ENCODE measurements at places on chromosomes 5 and 9.

- no peak for DNase-seq
Measured at GRCh38 chr5:76789991-76790581, 28.7 kb upstream of the F2RL1 start.

GRCh38 chr9:115391168-115391825 lies 273.3 kb upstream of the TNC start:
- no peak for DNase-seq

DNA sequence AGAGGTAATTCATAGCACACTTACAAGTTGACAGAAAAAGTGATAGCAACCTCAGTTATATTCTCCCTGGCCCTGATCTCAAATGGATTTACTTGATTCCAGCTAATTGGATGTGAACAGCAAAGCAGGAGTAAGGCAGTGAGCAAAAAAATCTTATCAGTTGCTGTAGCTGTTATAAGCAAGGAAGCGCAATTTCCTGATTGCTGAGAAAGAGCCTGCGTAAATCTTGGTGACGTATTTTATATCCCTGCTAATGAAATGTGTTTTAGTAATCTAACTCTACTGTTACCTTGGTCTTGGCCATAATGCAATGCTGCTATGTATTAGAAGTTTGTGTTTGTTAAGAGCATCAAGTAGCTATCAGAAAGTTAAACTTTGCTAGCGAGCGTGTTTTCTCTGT lies 661.2 kb upstream of the SEMA6A start:
- DNase-seq = no peak

GRCh38 chr9:123453076-123453667 lies 97.2 kb downstream of the CRB2 start:
- no peak for DNase-seq

GRCh38 chr5:167460449-167461020 lies 830.9 kb upstream of the WWC1 start:
- no peak for DNase-seq

GRCh38 chr5:73902327-73903051 lies 276.5 kb downstream of the ARHGEF28 start:
- DNase-seq = no peak

GRCh38 chr5:80156156-80156555 lies 99.7 kb downstream of the SERINC5 start:
- DNase-seq = no peak

GRCh38 chr9:3768712-3769457 lies 243.1 kb upstream of the RFX3 start:
- no peak for DNase-seq

GRCh38 chr9:93826905-93827544 lies 128.1 kb downstream of the BARX1 start:
- DNase-seq = no peak

DNA sequence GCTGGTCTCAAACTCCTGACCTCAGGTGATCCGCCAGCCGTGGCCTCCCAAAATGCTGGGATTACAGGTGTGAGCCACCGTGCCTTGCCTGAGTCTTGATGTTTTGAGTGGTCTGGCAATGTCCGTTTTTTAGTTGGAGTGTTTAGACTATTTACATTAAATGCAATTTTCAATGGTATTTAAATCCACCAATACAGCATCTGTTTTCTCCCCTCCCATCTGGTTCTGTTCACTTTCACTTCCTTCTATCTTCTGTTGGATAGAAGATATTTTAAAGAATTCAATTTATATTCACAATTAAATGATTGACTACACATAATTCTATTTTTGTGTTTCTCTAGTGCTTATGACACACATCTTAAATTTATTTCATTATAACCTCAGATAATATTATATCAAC lies 26.0 kb upstream of the PCAT7 start:
- DNase-seq = no peak

- no peak for DNase-seq
Measured at GRCh38 chr5:125327676-125328075, 581.2 kb upstream of the ZNF608 start.

DNA sequence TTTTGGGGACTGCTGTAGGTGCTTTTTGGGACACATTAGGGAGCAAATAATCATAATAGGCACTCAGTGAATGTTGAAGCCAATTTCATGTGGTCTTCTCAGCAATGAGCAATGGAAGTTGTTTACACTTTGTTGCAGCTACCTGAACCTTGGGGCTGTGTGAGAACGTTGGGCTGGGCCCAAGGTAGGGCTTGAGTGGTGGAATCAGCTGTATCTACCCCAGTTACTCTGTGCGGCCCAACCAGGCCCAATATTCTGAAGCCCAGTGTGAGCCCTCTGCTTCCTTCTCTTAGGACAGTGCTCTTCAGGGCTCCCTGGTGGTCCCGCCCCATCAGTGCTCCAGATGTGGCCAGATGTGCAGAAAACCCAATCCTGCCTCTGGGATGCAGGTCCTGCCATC lies 38.4 kb downstream of the MAST4 start:
- DNase-seq = no peak

- DNase-seq = no peak
Measured at GRCh38 chr9:93084471-93084881, 11.5 kb upstream of the CARD19 start.

- DNase-seq = peak; percentile 38
Measured at GRCh38 chr5:16934123-16934522, 2.0 kb downstream of the MYO10 start.

GRCh38 chr5:9681706-9682105 lies 51.6 kb upstream of the TAS2R1 start:
- no peak for DNase-seq

GRCh38 chr9:4740388-4740637 lies 689 bp downstream of the AK3 start:
- no peak for DNase-seq

GRCh38 chr5:136013559-136013958 lies 15.2 kb upstream of the TGFBI start:
- DNase-seq = no peak

- no peak for DNase-seq
Measured at GRCh38 chr9:126049088-126049487, 277.5 kb upstream of the MVB12B start.

- no peak for DNase-seq
Measured at GRCh38 chr5:82023644-82024043, 51.8 kb downstream of the ATG10 start.

DNA sequence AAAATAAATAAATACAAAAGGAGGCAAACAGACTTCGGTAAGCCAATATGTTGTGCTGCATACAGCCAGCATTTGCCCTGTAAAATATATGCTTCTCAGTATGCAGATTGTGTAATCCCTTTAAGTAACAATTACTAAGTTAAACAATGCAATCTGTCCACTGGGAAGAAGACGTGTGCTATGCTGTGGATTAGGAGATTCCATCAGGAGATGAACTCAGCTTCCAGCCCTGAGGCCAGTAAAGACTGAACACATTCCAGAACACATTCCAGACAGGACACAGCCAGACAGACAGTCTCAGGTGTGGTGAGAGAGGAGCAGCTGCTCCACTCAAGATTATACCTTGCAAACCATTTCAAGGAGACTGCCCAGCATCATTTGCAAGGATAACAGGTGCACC lies 97.8 kb downstream of the MPDZ start:
- DNase-seq = peak; percentile 1

GRCh38 chr9:125538092-125538473 lies 168.9 kb downstream of the MAPKAP1 start:
- DNase-seq = peak; percentile 78

- DNase-seq = no peak
Measured at GRCh38 chr5:173782671-173783101, 105.5 kb upstream of the CPEB4 start.

DNA sequence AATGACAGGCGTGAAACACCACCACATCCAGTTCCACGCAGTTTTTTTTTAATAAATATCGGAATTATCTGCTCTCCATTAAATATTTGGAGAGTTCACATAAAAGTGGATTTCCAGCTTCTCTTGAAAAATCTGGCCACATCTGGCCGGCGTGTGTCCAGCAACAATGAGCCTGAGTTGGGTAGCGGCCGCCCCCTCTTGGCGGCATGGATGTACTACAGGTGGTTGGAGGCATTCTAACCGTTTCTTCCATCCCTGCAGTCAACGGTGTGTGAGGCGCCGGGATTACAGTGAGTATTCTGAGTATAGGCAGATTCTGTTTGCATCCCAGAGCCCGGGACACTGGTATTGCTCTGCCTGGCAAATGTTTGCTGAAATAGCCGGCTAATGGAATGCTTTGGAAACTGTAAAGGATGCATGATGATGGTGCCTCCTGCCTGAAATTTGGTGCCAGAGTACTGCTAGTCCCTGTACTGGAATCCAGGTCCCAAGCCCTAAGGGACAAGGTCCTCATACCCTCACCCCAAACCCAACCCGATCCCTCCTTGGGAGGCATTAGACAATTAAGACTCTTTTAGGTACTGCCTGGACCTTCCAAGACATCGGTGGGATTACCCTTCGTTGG lies 13.6 kb upstream of the GM2A start:
- no peak for DNase-seq

DNA sequence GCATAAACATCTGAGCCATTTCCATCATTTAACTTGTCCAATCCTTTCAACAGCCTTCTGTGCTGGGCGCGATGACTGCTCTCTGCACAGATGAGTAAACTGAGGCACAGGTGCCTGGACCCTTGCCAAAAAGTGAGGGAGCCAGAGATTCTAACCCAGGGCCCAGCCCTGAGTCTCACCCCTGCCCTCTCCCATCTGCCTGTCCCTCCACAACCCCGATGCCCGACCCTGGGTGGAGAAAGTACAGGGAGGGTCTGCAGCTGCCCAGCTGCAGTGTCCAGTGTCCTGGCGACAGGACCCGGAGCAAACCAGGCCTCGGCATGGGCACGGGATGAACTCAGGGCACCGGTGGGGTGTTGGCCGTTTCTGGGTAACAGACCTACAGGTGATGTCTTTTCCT lies 39.6 kb upstream of the CLPTM1L start:
- DNase-seq = no peak

- no peak for DNase-seq
Measured at GRCh38 chr5:25944786-25945185, 1093.6 kb downstream of the CDH9 start.

- DNase-seq = no peak
Measured at GRCh38 chr5:97135868-97136267, 6.5 kb downstream of the LIX1 start.

GRCh38 chr5:52725065-52725746 lies 62.5 kb upstream of the ITGA1 start:
- no peak for DNase-seq

DNA sequence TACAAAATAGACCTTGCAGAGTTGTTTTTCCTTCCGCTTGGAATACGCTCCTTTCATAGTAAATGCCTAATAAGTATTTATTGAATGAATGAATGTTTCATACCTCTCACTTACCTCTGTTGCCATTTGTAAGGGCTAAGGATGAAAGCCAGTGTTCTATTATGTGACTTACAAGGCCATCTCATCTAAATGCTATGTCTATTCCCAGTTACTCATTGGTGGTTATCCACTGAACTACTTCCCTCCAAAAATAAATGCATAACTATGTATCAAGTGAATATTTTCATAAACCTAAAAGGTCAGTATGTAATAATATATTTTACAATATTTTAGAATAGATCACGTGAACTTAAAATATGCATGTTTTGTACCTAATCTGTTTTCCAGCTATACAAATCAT lies 670.5 kb upstream of the RGMB start:
- DNase-seq = no peak

GRCh38 chr5:90421136-90421535 lies 11.6 kb upstream of the CETN3 start:
- DNase-seq = no peak

GRCh38 chr5:35129921-35130485 lies 82.3 kb upstream of the AGXT2 start:
- DNase-seq = no peak

- DNase-seq = peak; percentile 10
Measured at GRCh38 chr9:16987026-16987425, 116.6 kb upstream of the BNC2 start.

GRCh38 chr5:13408616-13409015 lies 535.9 kb downstream of the DNAH5 start:
- no peak for DNase-seq

DNA sequence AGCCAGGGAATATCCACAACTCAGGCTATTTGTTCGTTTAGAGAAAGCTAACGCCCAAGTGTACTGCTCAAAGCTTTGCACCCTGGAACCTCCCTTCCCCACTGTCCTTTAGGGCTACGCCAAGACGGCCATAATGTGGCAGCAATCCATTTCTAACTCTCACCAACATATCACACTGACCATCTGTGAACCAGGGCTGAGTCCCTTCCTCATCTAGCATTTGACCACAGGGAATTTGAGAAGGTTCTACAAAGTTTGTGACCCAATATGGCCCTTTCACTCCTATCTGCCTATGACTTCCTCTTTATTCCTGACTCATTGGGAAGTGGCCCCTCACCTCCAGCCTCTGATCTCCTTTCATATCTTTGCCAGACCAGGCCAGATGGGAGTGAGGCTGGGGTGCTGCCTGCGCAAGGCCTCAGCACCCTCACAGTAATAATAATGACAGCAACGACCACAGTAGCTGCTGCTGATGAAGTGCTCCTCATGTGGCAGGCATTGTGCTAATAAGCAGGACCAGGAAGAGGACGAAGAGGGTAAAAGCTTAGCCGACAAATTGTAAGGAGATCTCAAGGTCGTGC lies 9.3 kb upstream of the ARAP3 start:
- no peak for DNase-seq

- no peak for DNase-seq
Measured at GRCh38 chr5:108515517-108516105, 133.7 kb upstream of the FBXL17 start.

DNA sequence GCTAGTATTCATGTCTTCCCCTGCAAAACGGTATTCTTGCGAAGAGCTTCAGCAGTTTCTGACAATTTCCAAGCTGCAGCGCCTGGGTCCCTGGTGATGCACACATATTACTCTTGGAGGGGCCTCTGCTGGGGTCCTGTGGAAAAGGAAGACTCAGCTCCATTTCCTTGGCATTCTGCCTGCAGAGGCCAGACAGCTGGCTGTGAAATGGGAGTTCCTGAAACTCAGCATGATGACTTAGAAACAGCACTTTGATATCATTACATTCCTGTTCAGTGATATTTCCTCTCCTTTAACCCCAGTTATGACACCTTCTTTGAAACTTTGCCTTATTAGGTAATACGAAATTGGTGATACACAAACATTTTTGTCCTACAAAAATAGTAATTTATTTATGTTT lies 98.5 kb downstream of the APBA1 start:
- peak; percentile 21 for DNase-seq

GRCh38 chr9:85262333-85262732 lies 479.4 kb downstream of the AGTPBP1 start:
- no peak for DNase-seq

DNA sequence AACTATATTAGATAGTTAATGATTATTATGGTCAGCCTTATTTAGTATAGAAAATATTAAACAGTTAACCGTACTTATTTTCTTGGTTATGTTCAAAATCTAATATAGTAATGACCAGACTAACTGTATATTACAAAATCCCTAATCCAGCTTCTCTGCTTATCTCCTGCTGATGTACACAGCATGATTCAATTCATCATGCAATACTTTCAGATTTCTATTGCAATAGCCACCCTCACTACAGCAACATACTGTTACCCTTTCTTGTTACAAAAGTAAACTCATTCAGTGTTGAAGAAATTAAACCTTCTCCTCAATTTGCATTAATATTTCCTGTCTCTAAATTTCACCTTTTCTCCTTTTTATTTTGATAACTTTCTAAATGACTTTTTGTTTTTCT lies 1375.0 kb upstream of the NUDT12 start:
- no peak for DNase-seq

All from AG04450 (cell line).